ENCODE measurements at places on chromosomes 6 and 20. TPM values are rescaled to one million over a fixed set of nuclear protein-coding genes. Genes with fewer than 3 reads are reported as not detected.

DNA sequence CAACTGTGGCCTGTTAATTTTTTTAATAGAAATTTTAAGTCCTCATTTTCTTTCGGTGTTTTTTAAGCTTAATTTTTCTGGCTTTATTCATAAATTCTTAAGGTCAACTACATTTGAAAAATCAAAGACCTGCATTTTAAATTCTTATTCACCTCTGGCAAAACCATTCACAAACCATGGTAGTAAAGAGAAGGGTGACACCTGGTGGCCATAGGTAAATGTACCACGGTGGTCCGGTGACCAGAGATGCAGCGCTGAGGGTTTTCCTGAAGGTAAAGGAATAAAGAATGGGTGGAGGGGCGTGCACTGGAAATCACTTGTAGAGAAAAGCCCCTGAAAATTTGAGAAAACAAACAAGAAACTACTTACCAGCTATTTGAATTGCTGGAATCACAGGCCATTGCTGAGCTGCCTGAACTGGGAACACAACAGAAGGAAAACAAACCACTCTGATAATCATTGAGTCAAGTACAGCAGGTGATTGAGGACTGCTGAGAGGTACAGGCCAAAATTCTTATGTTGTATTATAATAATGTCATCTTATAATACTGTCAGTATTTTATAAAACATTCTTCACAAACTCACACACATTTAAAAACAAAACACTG is 10.1 kb downstream of the HFE start:
- DNase-seq: peak; percentile 45

DNA sequence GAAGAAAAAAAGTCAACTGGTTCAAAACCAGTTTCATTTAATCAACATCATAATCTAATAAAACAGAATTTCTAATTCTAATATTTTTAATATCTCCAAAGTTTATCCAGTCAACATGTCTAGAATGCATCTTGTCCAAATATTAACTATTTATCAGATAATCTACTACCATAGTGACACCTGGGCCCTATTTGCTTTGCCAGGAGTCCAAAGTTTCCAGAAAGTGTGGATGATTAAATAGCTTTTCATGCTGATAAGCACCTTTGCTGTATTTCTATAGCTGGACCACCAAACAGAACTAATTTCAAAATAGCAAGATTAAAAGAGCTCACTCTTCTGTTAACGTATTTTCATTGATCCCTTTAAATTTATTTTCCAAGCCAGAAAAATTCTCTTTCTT is 12.3 kb upstream of the TAAR1 start:
- DNase-seq: no peak

GRCh38 chr6:26254724-26255123 is 110.3 kb upstream of the BTN3A2 start:
- no peak for DNase-seq

- DNase-seq: no peak
Measured at GRCh38 chr20:22423190-22423832, 161.1 kb downstream of the FOXA2 start.

Gene PEX6
- total RNA-seq: 25.5 TPM

Gene KHDC1L
- not detected for total RNA-seq

All from Right ventricle myocardium inferior (tissue), 1 donor.